ENCODE measurements at places on chromosomes 6 and 20.

GRCh38 chr6:15267221-15267620 is 21.4 kb downstream of the JARID2 start:
- DNase-seq, result no peak

GRCh38 chr6:133099573-133099972 is 141.6 kb upstream of the EYA4 start:
- no peak for DNase-seq

GRCh38 chr6:56204134-56204533 is 43.2 kb downstream of the COL21A1 start:
- no peak for DNase-seq

DNA sequence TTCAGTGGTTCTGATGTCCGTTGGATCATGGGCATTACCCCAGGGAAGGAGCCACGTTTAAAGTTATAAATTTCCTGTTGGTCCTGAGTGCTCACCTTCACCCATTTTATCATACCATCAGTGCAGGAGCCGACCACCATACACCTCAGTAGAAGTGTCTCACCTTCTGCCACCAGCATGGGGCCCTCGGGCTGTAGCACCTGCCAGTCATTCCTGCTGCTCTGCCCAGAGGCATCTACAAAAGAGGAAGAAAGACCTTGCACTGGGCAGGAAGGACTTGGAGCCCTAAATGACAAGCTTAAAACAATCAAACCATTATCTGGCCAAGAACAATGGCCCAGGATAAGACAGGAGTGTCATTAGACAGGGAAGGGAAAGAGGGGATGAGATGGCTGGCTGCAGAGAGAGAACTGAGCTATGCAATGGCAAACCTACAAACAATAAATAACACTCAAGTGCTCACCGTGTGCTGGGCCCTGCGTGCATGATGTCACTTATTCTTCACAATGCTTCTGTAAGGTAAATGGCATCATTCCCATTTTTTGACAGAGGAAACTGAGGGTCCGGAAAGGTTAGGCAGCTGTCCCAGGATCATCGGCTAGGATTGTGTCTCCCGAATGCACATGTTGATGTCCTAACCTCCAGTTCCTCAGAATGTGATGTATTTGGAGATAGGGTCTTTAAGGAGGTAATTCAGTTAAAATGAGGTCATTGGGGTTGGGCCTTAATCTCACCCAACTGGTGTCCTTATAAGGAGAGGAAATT is 11.2 kb downstream of the SIRPB2 start:
- no peak for DNase-seq

DNA sequence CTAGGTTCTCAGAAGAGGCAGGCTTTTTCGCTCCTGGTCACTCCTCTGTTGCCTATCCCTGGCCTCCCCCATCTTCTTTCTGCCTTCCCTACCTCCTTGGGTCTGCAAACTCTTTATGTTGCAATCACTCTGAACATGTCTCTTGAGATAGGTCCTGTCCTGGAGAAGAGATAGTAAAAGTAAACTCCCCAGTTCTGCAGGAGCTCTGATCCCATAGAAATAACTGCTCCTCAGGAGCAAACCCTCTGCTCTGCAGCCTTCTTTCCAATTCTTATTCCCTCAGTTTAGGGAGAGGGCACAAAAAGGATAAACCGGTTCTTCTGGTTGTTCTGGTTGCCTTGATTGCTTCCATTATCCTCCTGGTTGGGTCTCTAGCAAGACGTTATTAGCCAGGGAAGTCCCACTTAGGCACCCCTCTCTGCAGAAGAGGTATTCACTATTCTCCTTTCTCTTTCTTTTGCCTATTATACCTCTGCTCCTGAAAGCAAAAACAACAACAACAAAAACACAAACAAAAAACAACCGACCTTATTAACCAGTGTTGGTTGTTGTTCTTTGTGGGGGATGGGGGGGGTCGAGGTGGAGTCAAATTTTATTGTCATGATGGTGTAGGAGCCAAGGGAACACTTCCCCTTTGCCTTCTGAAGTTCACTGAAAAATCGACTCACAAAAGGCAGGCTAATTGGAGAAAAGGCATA is 973 bp downstream of the TRIM38 start:
- DNase-seq, result no peak

Measured in left forelimb (tissue), 1 donor.